ENCODE measurements at places on chromosomes 5 and 9.

DNA sequence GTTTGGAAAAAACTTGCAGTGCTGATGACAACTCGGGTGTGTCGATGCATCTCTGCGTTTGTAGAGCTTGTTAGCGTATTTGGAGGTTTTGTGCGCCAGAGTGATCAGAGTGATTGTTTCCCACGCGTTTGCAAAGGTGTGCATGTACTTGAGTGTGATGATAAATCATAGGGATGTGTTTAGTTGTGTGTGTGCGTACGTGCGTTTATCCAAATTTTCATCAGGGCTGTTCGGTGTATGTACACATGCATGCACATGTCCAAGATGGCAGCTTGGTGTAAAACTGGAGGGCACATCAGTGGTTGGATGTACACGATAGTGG, 248 bp upstream of the C1QTNF2 start:
- DNase-seq, result no peak

- DNase-seq, result peak; percentile 99
These were observed 42.8 kb downstream of the SHB start for GRCh38 chr9:38026021-38026809.

- DNase-seq, result no peak
These were observed 240.5 kb upstream of the DAB2 start for GRCh38 chr5:39665328-39665727.

GRCh38 chr5:53481887-53482716, 1.7 kb downstream of the FST start:
- peak; percentile 80 for DNase-seq

DNA sequence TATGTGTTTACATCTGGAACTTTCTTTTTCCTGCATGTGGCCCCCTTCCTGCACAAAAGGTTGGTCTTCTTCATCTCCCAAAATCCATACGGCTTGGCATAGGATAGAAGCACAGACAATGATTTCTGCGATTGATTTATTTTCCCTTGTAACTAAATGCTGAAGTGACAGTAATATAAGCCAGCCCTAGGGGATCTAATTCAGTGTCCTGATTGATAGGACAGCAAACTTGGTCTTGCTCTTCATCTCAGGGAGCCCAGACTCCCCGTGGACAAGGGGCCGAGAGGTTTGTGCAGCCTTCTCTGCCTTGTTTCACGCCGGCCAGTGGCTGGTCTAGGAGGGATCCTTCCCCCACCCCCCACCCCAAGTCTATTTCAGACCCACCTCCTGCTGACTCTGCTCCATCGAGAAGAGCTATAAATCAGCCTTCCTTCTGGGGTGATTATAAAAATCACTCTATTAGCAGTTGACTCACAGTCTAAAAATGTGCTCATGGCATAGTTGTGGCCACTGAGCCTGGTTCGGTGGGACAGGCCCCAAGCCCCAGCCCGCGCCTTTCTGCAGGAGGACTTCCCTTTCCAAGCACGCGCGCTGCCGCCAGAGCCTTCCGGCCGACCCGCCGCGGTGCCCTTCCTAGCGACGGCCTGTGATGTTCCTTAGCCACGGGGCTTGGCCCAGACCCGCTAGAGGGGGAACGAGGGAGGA, 89.8 kb upstream of the COL5A1 start:
- peak; percentile 99 for DNase-seq

Data from EH (cell line).